Peyer's patch (tissue), 4 donors: ENCODE measurements at places on chromosomes 11 and 22. TPM values are rescaled to one million over a fixed set of nuclear protein-coding genes. Genes with fewer than 3 reads are reported as not detected.

MYBPC3 gene
- total RNA-seq = not detected

FGF3 gene
- total RNA-seq = not detected

SMIM38 gene
- total RNA-seq = 2.8 TPM

MAJIN gene
- not detected for total RNA-seq

CARNS1 gene
- total RNA-seq = 1.2 TPM

OR51I1 gene
- not detected for total RNA-seq

APOL5 gene
- total RNA-seq = not detected

TRPM5 gene
- 8.1 TPM for total RNA-seq

FSHB gene
- not detected for total RNA-seq

TSPAN32 gene
- total RNA-seq = 1.6 TPM

TMX2 gene
- 79.0 TPM for total RNA-seq

GRCh38 chr11:66409226-66409625 is 11.6 kb upstream of the NPAS4 start:
- DNase-seq = no peak

GRCh38 chr11:129279326-129280026 is 87.4 kb upstream of the ARHGAP32 start:
- DNase-seq = peak; percentile 47

DNA sequence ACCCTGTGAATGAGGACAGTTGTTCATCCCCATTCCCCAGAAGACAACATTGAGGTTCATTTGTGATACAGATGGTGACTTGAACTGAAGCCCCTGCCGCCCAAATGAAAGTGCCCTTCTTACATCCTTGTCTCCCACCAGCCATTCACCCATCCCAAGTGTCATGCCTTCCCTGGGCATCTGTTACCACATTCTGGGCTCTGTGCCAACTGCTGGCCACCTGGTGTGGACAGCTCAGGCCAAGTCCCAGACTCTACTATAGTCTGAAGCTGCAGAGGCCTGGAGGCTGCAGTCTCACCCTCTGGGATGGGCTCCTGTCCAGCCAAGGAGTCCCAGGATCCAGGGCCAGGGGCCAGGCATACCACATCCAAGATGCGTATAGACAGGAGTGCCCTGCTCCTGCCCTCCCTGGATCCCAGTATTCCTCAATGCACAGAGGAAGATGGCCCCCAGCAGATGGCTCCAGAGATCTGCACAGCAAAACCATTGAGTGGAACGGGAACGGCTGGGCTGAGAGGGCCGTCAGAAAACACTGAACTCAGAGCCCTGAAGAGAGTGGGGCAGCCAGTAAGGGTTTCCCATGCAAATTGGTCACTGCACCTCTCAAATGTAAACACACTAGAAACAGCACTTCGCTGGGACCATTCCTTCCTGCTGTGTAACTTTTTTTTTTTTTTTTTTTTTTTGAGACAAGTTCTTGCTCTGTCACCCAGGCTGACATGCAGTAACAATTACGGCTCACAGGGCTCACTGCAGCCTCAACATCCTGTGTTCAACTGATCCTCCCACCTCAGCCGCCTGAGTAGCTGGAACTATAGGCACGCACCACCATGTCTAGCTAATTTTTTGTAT is 22.8 kb downstream of the ARRB1 start:
- DNase-seq = peak; percentile 82

DNA sequence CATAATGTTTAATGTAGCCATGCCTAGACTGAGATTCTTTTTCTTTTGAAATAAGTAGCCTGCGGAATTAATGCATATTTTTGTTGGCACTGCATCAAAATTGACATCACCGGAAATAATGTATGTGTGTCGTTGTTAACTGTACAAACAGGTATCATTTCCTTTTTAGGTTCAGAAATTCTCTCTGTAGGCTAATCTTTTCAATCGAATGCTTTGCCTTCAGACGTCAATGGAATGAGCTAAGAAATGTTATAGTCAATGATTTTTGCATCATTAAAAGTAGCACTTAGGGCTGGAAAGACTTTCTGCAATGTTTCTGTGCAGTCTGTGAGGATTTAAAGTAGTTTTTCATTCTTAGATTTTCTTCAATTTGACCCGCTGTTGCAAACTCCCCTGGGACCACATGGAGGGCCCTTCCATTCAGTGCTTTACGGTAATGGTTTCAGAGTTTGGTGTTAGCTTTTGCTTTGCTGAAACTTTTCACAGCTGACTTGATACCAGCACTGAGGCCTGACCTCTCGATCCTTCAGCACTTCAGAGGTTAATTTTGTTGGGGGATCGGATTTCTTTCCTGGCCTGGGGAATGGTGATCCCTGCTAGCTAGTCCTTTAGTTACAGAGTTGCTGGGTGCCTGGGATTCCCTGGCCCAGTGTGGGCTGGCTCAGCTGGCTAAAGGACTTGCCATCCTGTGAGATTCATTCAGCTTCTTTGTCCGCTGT is 137.8 kb downstream of the DBX1 start:
- DNase-seq = no peak

DNA sequence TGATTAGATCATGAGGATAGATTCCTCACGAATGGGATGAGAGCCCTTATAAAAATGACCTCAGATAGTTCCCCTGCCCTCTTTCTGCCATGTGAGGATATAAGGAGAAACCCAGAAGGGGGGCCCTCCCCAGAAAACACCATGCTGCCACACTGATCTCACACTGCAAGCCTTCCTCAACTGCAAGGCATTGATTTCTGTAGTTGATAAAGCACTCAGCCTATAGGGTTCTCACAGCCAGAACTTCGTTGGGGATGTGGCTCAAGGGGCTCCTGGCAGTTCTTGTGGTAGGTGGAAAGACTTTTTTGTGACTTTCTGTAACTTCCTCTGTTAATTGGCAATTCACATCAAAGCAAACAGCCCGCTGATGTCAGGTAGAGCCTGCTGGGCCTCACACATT is 108.9 kb downstream of the CD44 start:
- no peak for DNase-seq

GRCh38 chr11:66048547-66049323 is at the start of gene GAL3ST3:
Gene GAL3ST3, minus strand, starts transcription at chr11:66049161. Its CDS starts 3,746 bp downstream, at chr11:66045415.
- DNase-seq = no peak

DNA sequence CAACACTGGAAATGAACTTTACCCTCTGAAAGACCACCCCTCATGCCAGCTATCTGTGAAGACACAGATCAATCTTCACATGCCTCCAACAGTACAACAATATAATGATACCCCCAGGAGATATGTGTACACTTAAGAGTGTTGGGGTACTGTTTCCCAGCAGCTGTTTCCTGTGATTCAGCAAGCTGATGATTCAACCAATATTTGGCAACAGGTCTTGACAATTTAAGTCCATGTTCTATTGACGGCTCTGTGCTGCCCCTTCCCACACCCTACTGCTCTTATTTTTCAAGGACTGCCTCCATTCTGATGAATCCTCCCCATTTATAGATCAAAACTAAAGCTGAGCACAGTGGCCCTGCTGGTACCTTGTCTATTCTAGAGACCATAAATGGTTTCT is 6.6 kb downstream of the SNX19 start:
- DNase-seq = no peak

DNA sequence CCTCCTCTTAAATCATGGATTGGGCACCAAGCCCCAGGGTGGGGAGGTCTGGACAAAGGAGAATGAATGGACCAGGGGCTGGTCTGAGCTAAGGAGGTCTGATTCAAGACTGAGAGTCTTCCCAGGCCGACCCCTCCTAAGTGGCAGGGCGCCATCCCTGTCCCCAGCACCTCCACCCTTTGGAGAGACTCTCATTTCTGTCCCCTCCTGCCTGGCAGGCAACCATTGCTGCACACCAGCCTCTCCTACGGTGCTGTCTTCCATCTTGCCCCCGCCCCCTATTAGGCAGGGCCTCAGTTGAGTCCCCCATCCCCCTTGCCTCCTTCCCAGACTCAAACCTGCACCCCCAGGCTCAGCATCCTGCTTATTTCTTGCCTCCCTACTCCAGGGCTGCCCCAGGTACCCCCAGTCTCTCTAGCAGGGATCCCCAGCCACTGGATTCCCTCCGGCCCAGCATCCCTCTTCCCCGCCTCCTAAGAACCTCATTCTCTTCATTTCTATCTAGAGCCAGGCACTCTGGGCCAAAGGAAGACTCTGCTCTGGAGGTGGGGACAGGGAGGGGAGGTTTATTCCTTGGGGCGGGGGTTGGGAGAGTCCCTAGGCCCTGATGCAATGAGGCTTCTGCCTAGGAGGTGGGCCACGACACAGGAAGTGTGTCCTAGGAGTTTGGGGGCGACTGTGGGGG is 1.7 kb upstream of the RCOR2 start:
- DNase-seq = no peak

GRCh38 chr22:21657020-21657359 is 8.8 kb upstream of the PPIL2 start:
- no peak for DNase-seq

- no peak for DNase-seq
These were observed 884.7 kb downstream of the BRD1 start for GRCh38 chr22:48942698-48943566.

DNA sequence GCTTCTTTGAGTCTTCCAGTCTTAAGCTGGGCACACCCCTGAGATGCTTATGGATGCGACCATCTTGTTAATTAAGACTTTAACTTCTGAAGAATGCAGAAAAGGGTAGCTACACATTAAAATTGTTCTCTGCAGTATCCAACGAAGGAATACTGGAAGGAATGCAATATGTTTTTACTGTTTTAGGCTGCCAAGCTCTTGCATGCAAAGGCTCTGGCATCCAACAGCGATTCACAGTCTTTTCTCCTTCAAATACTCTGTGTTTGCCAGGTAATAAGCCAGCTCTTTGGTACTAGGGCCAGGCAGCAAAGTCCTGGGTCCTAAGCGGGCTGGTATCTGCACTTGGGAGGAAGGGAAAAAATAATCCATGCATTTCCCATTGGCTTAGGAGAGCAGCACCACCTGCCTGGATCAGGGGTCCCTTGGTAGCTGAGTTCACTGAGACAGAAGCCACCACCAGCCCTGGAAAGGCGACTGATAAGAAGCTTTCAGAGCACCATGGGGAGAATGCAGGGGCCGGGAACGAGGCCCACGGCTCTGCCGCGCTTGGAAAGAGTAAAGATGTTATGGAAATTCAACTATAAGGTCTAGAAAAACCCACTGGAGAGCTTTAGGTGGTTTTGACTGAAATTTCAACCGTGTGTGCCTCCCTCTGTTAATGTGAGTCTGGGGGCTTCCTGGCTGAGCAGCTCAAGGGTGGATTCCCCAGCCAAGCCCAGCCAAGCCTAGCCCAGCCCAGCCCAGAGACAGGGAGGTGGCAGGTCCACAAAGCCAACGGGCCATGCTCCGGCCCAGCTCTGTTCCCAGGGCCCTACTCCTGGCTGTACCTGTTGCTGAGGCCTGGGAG is 67.0 kb upstream of the CCND1 start:
- no peak for DNase-seq

GRCh38 chr11:19079643-19080440 is 19.3 kb upstream of the MRGPRX2 start:
- DNase-seq = no peak

DNA sequence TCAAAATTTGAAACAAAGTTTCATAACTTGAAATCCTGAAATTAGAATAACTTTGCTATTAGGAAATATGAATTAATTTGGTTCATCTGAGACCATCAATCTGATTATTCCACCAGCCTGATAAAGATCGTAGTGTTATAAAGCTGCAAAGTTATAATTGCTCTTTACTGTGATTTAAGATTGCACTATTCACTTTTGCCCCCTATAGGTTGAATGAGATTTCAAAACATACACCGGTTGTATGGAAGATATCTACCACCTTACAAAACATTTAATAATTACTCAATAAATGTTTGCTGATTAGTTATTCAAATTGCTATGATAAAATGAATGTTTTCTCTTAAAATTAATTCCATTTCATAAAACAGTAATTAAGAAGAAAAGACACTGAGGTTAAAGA is 26.1 kb downstream of the APIP start:
- no peak for DNase-seq

DNA sequence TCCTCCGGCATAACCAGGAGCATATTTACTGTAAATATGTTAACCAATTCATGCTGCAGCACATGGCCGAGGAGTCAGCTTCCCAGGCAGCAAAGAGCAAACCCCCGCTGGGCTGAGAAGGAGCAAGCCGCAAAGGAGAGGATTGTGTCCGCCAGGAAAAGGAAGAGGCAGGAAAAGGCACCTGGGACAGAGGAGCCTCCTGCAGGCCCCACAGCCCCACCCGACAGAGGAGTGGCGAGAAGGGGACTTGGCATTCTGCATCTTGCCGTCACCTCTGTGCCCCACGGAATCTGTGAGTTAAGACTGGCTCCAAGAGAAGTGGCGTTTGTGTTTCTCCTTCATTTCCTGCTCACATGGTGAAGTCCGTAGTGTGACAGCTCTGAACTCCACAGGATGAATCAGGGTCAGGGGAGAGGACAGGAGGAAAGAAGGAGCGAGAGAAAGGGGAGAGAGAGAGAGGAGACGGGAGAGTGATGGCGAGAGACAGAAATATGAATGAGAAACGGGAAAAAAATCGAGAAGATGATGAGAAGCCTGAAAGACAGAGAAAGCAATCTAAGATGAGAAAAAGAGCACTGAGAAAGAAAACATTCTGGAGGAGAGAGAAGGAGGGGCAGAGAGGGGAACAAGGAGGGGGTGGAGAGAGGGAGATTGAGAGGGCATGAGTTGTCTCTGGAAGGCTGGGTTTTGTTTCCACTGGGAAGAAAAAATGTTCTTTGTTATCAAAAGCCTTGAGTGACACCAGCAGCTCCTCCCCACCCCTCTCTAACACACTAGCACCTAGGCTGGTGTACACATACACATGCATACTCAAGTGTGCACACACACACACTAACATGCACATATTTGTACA is 489.6 kb downstream of the MN1 start:
- DNase-seq = no peak

- no peak for DNase-seq
These were observed 60.3 kb downstream of the ATXN10 start for GRCh38 chr22:45731798-45732495.

GRCh38 chr11:120295099-120295498 is 30.0 kb upstream of the TLCD5 start:
- DNase-seq = no peak

GRCh38 chr22:22927196-22927887 is 39.7 kb downstream of the IGLL5 start:
- DNase-seq = no peak

GRCh38 chr11:69947059-69947792 is 128.0 kb upstream of the FGF3 start:
- DNase-seq = no peak

DNA sequence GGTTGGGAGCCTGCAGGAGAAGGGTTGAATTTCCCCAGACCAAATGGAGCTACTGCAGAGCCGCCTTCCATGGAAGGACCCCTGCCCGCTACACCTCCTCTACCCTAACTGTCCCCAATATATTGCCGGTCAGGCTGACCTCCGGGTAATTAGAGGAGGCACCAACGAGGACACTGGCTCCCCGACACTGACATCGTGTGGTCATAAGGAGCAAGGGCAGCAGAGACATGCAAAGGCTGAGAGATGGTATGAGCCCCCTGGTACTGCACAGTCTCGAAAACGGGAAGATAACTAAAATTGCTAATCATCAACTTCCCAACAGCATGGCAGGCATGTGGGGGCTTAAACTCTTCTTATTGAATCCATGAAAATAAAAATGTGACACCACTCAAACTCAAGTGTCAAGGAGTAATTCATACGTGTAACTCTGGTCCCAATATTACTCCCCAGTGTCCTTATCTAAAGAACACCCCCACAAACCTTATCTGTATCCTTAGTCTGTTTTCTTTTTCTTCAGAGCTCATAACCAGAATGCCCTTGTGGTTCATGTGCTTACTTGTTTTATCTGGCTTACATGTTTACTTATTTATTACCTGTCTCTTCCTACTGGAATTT is 4.4 kb downstream of the CAVIN3 start:
- DNase-seq = no peak
